ENCODE measurements at places on chromosomes 1 and 21. TPM values are rescaled to one million over a fixed set of nuclear protein-coding genes. Genes with fewer than 3 reads are reported as not detected.

C1orf141 gene
- not detected for total RNA-seq

OLFML2B gene
- 0.51 TPM for total RNA-seq

GBP7 gene
- not detected for total RNA-seq

SPTA1 gene
- total RNA-seq = 0.48 TPM

CRYBG2 gene
- total RNA-seq = not detected

PTPN7 gene
- 1.9 TPM for total RNA-seq

FH gene
- total RNA-seq = 96.6 TPM

IRF6 gene
- total RNA-seq = 42.0 TPM

NBPF3 gene
- total RNA-seq = 6.5 TPM

ATPAF1 gene
- total RNA-seq = 29.6 TPM

FNDC10 gene
- 2.3 TPM for total RNA-seq

CLCA4 gene
- not detected for total RNA-seq

AMY2B gene
- total RNA-seq = 1.2 TPM

MYOG gene
- total RNA-seq = not detected

OR2AK2 gene
- total RNA-seq = not detected

COG2 gene
- 20.7 TPM for total RNA-seq

TMEM200B gene
- 1.5 TPM for total RNA-seq

TRAF3IP3 gene
- not detected for total RNA-seq

RGL1 gene
- total RNA-seq = 35.3 TPM

CFHR4 gene
- not detected for total RNA-seq

TFF3 gene
- total RNA-seq = 0.93 TPM

GABRD gene
- not detected for total RNA-seq

OR2L2 gene
- not detected for total RNA-seq

VANGL1 gene
- total RNA-seq = 24.8 TPM

NFASC gene
- not detected for total RNA-seq

CD5L gene
- total RNA-seq = not detected

TSPEAR gene
- total RNA-seq = not detected

CACNA1S gene
- not detected for total RNA-seq

STRIP1 gene
- 42.1 TPM for total RNA-seq

TPTE gene
- not detected for total RNA-seq

CFAP107 gene
- total RNA-seq = not detected

IQGAP3 gene
- 48.6 TPM for total RNA-seq

KRTAP6-1 gene
- not detected for total RNA-seq

SHISA4 gene
- 21.2 TPM for total RNA-seq

DCST1 gene
- total RNA-seq = not detected

OLIG2 gene
- total RNA-seq = not detected

TEX38 gene
- total RNA-seq = not detected

TRIM67 gene
- not detected for total RNA-seq

SPATA46 gene
- not detected for total RNA-seq

UBE2Q1 gene
- total RNA-seq = 85.4 TPM

FAM72D gene
- total RNA-seq = 3.3 TPM

TMPRSS2 gene
- total RNA-seq = not detected

TNFSF4 gene
- total RNA-seq = 59.6 TPM

CIART gene
- total RNA-seq = 2.4 TPM

IGSF3 gene
- total RNA-seq = 2.2 TPM

TRAPPC3 gene
- 93.4 TPM for total RNA-seq

S100A16 gene
- 701 TPM for total RNA-seq

CD101 gene
- 0.97 TPM for total RNA-seq

NMNAT2 gene
- total RNA-seq = 0.38 TPM

MIS18A gene
- total RNA-seq = 19.7 TPM

S100A2 gene
- total RNA-seq = 4.0 TPM

TIAM1 gene
- total RNA-seq = 0.83 TPM

MYCBP gene
- total RNA-seq = 13.1 TPM

KLHL12 gene
- total RNA-seq = 22.8 TPM

ZSWIM5 gene
- total RNA-seq = 1.6 TPM

PKLR gene
- total RNA-seq = not detected

PEX10 gene
- total RNA-seq = 23.0 TPM
